ENCODE measurements at places on chromosomes 11 and 22.
A peak's percentile ranks its signal among the peaks of the same experiment; 100 is the strongest.

DNA sequence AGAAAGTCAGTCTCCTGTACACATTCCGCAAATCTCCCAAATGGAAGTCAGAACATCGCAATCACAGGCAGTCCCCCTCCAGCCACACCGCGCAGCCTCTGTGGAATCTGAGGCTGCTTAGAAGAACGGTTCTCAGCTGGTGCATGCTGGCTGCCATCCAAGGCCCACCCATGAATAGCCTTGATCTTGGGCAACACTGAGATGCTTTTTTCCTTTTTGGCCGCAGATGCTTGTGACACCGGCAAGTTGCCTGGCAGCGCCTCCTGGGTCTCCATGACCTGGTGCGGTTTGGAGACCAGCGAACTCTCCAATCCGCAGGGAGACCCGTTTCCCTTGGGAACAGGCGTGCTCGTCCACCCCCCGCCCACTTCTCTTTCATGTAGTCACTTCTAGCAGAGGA, 26.3 kb upstream of the PHF21B start:
- peak; percentile 5 for DNase-seq

- peak; percentile 28 for DNase-seq
Observed at GRCh38 chr11:47714554-47715081, 551 bp downstream of the AGBL2 start.

GRCh38 chr11:45752106-45752505, 52.8 kb upstream of the SLC35C1 start:
- DNase-seq: no peak

DNA sequence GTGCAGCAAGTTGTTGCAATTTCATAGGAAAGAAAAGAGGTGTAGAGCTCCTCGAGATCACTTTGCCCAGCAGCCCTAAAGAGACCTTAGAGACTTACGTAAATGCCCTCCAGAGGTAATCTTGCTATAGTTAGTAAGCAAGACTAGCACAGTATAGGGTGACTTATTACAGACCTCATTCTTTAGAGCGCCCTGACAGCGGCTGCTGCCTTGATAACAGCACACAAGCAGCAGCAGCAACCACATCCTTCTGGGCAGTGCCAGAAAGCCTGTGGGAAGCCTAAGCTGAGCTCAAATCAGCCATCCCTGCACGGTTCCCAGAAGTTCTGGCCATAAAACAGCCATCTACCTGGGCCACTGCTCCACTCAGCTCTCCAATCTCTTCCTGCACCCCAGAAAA, 22.6 kb upstream of the OR56B1 start:
- DNase-seq: no peak

- peak; percentile 53 for DNase-seq
Observed at GRCh38 chr22:30202531-30203006, 44.0 kb downstream of the LIF start.
